ENCODE measurements at places on chromosomes 11 and 22.
A peak's percentile ranks its signal among the peaks of the same experiment; 100 is the strongest.

- peak; percentile 85 for DNase-seq
Observed at GRCh38 chr11:46392421-46393230, 1.1 kb upstream of the CHRM4 start.

- DNase-seq = no peak
Observed at GRCh38 chr11:109422870-109423465, 978 bp downstream of the C11orf87 start.

GRCh38 chr11:119763071-119763728 is 34.2 kb upstream of the NECTIN1 start:
- no peak for DNase-seq

GRCh38 chr11:6497069-6497839 is at the start of gene DNHD1:
DNHD1 (plus strand) TSS chr11:6497280; CDS start chr11:6498216, 936 bp downstream.
- no peak for DNase-seq

DNA sequence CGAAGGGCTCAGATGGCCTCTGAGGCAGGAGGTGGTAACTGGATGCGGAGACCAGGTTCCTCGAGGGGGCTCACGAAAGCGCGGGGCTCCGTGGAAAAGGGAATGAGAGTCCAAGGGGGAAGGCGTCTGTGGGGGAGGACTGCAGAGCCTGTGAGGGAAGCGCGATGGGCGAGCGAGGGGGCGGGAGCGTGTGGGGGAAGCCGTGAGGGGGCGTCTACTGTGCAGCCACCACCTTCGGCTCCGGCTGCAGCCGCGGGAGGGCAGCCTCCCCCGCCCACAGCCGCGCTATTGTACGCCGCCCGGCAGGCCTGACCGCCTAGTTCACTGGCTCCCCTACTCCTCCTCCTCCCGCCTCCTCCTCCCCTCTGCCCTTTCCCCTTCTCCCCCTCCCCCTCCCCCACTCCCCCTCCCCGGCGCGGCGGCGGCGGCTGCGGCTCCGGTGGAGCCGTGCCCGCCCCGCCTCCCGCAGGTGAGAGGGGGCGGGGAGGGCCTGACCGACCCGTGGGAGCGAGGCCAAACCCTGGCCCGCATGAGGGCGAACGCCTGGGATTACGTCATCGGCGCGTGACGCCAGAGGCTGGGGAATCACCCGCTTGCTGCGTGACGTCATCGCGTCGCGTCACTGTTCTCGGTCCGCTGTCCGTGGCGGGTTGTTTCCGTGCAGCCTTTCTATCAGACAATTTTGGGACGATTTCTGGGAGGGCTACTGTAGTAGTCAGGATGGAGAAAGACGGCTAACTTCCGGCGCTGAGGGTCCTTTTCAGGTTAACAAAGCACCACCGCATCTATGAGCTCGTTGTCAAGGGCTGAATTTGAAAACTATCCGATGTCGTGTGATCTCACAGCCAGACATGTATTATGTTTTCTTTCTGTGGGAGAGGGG is at the start of gene PAK1:
Gene PAK1 (minus strand): TSS at position 294 of the 883 bp plus-strand sequence. CDS start 81,574 bp downstream, outside the sequence.
- peak; percentile 96 for DNase-seq

GRCh38 chr22:50672041-50672440 is 582 bp upstream of the SHANK3 start:
- DNase-seq = no peak

- DNase-seq = no peak
Observed at GRCh38 chr11:70050243-70050642, 27.9 kb upstream of the ANO1 start.

GRCh38 chr11:120688163-120688562 is 176.6 kb downstream of the GRIK4 start:
- no peak for DNase-seq

GRCh38 chr11:7307836-7308235 is 56.1 kb downstream of the SYT9 start:
- DNase-seq = no peak

- DNase-seq = peak; percentile 44
Observed at GRCh38 chr11:29343465-29344333, 673.1 kb downstream of the KCNA4 start.

- peak; percentile 93 for DNase-seq
Observed at GRCh38 chr22:37933711-37934376, 19.6 kb downstream of the C22orf23 start.

- DNase-seq = peak; percentile 43
Observed at GRCh38 chr11:95337175-95337957, 106.4 kb upstream of the SESN3 start.

- no peak for DNase-seq
Observed at GRCh38 chr11:126329644-126330211, 25.8 kb upstream of the ST3GAL4 start.

DNA sequence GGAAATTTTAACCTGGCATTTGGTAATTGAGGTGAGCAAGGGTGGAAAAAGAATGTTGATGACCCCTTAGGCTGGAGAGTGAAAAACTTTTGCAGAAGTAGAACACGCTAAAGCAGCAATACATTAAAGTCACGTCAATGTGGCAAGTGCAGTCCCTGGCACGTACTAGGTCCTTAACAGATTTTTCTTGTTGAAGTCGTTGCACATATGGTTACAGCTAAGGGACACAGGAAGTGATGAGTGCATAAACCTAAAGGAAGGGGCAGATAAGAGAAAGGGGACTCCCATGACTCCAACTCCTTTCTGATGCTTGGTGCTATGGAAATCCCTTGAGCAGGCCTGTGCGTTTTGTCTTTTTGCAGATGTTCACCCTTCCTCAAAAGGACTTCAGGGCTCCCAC is 1.2 kb downstream of the ACCS start:
- DNase-seq = no peak

DNA sequence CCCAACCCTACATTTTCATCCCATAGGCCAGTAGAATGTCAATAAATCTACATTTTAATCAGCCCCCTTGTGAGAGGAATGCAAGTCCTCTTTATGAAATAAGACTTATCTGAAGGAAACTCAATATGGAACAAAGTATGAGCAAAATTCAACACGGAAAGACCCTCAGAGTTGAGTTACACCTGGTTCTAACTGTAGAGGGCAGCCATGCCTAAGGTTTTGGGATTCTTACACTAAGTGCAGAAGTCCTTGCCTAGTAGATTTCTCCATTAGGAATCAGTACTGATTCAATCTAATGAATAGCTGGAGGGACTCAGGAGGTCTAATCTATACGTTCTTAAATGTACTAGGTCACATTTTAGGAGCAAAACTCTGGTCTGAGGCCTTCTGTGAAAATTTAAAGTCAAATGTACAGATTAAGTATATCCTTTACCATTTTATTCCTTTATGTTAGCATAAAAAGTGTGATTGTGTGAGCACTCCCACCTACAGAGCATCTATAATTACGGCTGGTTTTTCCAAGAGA is 904.5 kb downstream of the DLG2 start:
- DNase-seq = no peak

GRCh38 chr11:46663277-46663940 is 37.0 kb downstream of the ARHGAP1 start:
- DNase-seq = no peak

DNA sequence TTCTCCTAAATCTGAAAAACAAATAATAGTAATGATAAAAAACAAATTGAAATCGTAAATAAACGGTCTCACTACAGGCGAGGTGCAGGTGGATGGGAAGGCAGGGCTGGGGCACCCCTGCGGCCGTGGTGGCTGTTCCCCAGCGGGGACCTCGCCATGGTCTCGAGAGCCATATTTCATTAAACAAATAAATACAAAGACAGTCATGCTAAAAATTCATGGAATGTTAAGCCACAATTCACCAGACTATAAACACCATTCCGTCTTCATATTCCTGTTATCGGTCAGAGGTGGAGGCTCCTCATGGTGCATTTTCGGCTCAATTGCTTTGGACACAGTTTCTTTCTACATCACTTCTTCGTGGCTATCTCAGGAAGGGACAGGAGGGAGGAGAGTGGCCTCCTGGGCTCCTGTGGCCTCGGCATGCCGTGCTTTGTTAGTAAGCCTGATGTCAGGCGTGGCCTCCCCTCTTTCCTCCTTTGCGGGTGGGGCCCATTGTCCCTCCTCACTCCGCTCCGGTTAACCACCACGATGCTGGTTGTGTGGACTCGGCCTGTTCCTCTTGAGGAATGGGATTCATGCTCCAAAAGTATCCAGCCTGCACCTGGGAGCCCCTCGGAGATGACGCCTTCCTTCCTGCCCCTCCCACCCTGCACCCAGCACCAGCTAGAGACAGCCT is 16.1 kb upstream of the BRSK2 start:
- DNase-seq = no peak

DNA sequence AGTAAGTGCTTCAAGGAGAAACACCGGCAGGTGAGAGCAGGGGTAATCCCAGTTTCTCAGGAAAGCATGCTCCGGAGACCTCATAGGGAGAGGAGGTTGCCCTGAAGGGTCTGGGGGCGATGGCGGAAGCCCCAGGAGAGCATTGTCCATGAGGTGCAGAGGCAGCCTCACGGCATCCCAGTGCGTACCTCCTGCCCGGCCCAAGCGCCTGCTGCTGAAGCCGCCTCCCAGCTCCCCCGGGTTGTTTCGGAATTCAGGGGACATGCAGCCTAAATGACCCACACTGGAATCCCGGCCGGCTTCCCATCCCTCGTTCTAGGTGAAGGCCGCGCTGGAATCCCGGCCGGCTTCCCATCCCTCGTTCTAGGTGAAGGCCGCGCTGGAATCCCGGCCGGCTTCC is 2.7 kb downstream of the ZBED4 start:
- no peak for DNase-seq

DNA sequence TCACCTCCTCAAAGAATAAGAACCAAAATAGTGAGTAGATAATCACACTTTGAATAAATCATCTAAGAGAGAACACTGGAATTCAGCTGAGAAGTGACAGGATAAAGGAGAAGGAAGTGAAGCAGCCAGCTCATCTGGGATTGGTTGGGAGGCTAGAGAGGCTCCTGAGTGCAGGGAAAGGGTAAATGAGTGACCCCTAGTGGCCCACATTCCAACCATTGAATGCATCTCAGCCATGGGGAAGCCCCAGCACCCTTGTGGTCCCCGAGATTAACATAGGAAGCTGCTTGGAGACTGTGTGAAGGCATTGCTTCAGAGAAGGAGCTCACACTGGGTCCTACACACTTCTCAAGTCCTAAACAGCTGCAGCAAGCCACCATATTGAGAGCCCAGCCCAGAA is 82.3 kb downstream of the JRKL start:
- no peak for DNase-seq

DNA sequence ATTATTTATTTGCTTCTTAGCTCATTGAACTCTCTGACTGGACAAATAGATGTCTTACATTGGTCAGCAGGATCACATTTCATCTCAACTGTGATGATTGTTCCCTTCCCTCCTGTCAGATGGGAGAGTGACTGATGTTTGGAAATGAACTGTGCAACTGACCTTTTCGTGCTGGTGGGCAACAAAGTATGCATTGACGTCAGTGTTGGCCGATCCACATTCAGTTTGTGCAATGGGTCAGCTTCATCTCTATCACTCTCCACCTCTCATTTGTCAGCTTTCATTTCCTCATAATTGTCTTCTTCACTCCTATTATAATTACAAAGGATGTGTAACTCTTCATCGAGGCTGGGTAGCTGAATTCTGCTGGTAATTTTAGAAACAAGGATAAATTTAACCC is 71.3 kb downstream of the PPP2R1B start:
- DNase-seq = no peak

GRCh38 chr11:44611088-44611487 is 45.6 kb downstream of the CD82 start:
- no peak for DNase-seq

- no peak for DNase-seq
Observed at GRCh38 chr22:30743257-30744020, 48.8 kb downstream of the OSBP2 start.

DNA sequence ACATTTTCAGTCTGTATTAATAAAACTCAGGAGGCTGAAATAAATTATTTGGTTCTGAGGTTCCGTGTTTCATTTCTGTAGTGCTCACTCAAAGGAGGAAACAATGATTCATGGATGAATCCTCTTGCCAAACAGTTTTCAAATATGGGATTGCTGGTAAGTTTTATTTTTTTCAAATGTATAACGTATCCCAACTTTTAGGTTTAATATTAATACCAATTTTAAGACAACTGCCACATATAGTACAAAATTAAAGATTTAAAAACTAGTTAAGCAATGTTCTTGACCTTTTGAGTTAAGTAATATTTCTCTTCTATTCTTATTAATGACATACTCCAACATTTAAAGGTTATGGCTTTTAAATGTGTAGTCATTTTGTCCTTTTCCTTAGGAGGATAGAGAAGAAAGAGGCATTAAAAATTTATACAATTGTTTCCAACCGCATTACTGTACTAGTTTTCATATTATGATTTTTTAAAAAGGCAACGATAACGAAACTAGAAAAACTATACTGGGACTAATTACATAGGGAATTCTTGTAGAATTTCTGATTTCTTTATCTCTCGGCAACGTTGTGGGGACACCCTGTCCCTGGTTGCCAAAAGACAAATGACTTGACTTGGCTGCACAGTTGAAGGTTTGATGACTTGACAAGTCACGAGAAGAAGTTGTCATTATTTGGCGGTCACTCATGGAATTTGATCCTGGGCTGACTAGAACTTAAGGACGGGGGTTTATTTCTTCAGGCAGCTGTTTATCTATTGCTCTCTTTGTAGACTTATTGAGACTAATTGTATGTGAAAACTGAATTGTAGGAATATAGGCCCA is 69.1 kb upstream of the ADSL start:
- no peak for DNase-seq

DNA sequence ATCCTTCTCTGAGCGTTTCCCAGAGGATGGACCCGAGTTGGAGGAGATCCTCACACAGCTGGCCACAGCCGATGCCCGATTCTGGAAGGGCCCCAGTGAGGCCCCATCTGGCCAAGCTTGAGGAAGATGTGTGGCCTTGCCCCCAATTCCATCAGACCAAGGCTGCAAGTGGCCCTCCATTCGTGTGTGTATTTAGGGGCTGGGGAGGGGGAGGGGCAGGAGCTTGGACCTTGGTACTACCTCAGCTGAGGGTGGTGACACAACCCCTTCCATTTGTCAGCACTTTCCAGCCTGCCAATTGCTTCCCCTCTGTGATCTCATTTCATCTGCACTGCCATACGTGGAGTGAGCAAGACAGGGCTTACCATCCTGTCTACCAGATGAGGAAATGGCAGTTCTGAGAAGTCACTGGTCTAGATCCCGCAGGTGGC is 1.3 kb upstream of the BBS1 start:
- no peak for DNase-seq

Measured in transverse colon (tissue), 4 donors.